ENCODE measurements at places on chromosomes 11 and 22. TPM values are rescaled to one million over a fixed set of nuclear protein-coding genes. Genes with fewer than 3 reads are reported as not detected.

GRCh38 chr11:66727282-66728037 is 1.6 kb downstream of the SPTBN2 start:
- H3K27me3 ChIP-seq: peaks cover 60% of the 10 kb centered on the region
- peaks cover 30% of the 10 kb centered on the region for H3K4me1 ChIP-seq
- H3K27ac ChIP-seq: no peak overlapping the region
- DNase-seq: peak; percentile 48

GRCh38 chr11:79963856-79964645 is 523.2 kb upstream of the TENM4 start:
- H3K36me3 ChIP-seq: peaks cover 10% of the 10 kb centered on the region
- no peak overlapping the region for H3K4me3 ChIP-seq
- H3K27me3 ChIP-seq: peaks cover 2% of the 10 kb centered on the region
- H3K4me1 ChIP-seq: no peaks in the 10 kb centered on the region

- peaks cover 15% of the 10 kb centered on the region for H3K36me3 ChIP-seq
- no peak for DNase-seq
- no peak overlapping the region for H3K27ac ChIP-seq
- H3K4me1 ChIP-seq: peaks cover 29% of the 10 kb centered on the region
- no peak overlapping the region for H3K4me3 ChIP-seq
These were observed 48.7 kb downstream of the LDLRAD3 start for GRCh38 chr11:35992548-35992947.

GRCh38 chr22:48761546-48761945 is 1066.1 kb downstream of the BRD1 start:
- H3K27ac ChIP-seq: no peak overlapping the region
- H3K4me3 ChIP-seq: no peak overlapping the region
- no peaks in the 10 kb centered on the region for H3K4me1 ChIP-seq
- H3K27me3 ChIP-seq: no peaks in the 10 kb centered on the region

- H3K4me1 ChIP-seq: peaks cover 17% of the 10 kb centered on the region
- DNase-seq: peak; percentile 91
- no peaks in the 10 kb centered on the region for H3K36me3 ChIP-seq
- H3K27ac ChIP-seq: no peak within 1 kb of the TSS
- H3K27me3 ChIP-seq: peaks cover 2% of the 10 kb centered on the region
These were observed at the start of gene BACE1 for GRCh38 chr11:117316197-117316961. TSS of gene BACE1 (minus strand) at chr11:117316256. CDS start at chr11:117315795, 461 bp downstream.

DNA sequence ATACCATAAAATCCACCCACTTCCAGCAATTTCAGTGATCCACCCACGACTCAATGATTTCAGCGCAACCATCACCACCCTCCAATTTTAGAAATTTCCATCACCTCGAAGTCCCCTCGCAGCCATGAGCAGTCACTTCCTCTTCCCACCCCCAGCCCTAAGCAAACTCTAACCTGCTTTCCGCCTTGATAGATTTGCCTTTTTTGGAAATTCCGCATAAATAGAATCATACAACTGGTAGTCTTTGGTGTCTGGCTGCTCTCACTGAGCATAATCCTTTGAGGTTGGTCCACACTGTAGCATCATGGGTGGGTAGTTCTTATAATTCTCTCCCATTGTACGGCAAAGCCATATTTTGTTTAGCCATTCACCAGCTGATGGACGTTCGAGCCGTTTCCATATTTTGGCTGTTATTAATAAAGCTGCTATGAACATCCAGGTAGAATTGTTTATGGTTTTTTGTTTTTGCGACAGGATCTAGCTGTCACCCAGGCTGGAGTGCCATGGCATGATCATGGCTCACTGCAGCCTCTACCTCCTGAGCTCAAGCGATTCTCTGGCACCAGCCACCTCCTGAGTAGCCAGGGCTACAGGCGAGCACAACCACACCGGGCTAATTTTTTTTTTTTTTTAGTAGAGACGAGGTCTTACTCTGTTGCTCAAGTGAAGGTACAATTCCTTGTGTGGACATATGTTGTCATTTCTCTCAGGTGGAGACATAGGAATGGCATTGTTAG is 16.0 kb downstream of the PIM3 start:
- no peak for DNase-seq
- H3K36me3 ChIP-seq: peaks cover 7% of the 10 kb centered on the region
- no peaks in the 10 kb centered on the region for H3K4me1 ChIP-seq
- no peak overlapping the region for H3K4me3 ChIP-seq
- peaks cover 5% of the 10 kb centered on the region for H3K27me3 ChIP-seq

GRCh38 chr11:121775276-121775675 is 322.5 kb upstream of the SORL1-AS1 start:
- no peaks in the 10 kb centered on the region for H3K36me3 ChIP-seq
- no peaks in the 10 kb centered on the region for H3K27me3 ChIP-seq
- no peak overlapping the region for H3K27ac ChIP-seq
- no peaks in the 10 kb centered on the region for H3K4me1 ChIP-seq
- no peak for DNase-seq

DNA sequence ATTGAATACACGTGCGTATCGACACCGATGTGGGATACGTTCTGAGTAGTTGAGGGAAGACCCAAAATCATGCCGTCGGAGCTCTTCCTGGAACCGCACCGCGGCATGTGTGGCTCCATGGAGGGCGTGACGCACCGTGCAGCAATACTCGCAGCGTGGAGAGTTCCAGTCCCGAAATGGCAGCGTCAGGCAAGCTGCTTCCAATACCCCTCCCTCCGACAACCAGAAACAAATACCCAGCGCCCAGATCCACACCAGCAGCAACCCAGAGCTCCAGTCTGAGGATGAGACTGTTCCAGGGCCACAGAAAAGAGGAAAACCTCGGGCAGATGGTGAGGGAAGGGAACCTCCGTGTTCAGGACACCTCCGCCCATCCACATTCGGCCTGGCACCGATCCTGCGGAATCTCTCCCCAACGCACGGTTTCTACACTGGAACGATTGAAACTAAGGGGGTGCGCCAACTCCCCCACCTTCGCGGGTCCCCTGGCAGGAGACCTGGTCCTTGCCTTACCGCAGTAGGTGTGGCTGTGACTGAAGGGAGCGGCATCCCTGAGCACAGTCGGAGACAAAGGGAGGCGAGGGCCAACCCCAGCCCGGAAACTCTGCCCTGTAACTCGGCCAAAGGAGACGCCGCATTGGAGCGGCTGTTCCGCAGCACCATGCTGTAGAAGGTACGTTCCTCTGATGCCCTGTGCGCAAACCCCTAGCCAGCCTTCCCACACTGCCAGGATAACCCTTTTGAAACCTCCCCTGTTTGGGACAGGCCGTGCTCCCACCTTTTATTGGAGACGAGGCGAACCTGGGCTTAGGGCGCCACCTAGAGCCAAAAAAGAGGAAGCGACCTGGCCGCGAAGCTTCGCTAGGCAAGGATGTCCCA is 28.2 kb downstream of the DBX1 start:
- peaks cover 10% of the 10 kb centered on the region for H3K4me1 ChIP-seq
- DNase-seq: peak; percentile 80
- H3K27ac ChIP-seq: no peak overlapping the region
- peaks cover 32% of the 10 kb centered on the region for H3K27me3 ChIP-seq
- H3K36me3 ChIP-seq: no peaks in the 10 kb centered on the region

DNA sequence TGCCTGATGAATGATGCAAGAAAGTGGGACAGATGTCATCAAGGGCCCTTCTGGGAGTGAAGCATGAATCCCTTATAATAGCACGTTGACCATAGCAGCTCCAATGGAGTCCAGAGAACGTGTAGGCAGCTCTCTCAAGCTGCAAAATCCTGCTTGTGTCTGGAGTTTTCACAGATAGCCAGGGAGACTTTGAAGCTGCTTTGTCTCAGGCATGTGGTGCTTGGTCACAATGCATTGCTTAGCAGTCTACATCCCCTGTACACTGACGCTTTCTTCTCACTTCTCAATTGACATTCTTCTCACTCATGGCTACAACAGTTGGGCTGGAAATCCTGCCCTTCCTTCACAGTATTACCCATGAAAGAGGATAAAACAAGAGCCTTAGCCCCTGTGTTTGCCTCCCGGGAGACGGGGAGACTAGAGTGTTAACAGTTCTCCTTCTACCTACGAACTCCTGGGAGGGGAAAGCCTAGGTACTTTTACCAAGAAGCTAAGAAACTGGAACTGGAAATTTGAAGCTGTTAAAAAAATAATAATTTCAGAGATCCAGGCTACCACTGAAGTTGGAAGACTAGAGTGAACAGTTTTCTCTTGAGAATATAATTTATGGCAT is 20.7 kb upstream of the MMP7 start:
- peaks cover 11% of the 10 kb centered on the region for H3K27me3 ChIP-seq
- DNase-seq: no peak
- H3K27ac ChIP-seq: no peak overlapping the region
- no peaks in the 10 kb centered on the region for H3K36me3 ChIP-seq

Gene RNF215
- 27.6 TPM for total RNA-seq

Gene AIP
- total RNA-seq: 40.0 TPM

Gene PACSIN3
- 77.1 TPM for total RNA-seq

Gene ART1
- total RNA-seq: not detected

Gene OR51B2
- not detected for total RNA-seq

Data from WTC11 (cell line).